ENCODE measurements at places on chromosomes 5 and 9.

- no peak for DNase-seq
These were observed 221.5 kb downstream of the MSX2 start for GRCh38 chr5:174945853-174946252.

- DNase-seq = no peak
These were observed 27.8 kb downstream of the KLHL3 start for GRCh38 chr5:137708062-137708461.

DNA sequence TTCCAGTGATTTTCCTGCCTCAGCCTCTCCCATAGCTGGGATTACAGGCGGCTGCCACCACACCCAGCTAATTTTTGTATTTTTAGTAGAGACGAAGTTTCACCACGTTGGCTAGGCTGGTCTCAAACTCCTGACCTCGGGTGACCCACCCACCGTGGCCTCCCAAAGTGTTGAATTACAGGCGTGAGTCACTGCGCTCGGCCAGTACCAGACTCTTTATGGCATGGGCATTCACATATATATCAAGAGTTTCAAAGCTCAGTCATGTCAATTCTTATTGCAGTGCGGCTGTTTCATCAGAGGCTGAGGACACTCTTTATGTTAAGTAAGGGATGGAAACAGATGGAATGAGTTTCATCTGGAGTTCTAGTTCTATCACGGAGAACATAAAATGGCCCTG is 315.2 kb upstream of the CDH6 start:
- no peak for DNase-seq

GRCh38 chr5:150323819-150324218 is 21.1 kb upstream of the ARSI start:
- no peak for DNase-seq

DNA sequence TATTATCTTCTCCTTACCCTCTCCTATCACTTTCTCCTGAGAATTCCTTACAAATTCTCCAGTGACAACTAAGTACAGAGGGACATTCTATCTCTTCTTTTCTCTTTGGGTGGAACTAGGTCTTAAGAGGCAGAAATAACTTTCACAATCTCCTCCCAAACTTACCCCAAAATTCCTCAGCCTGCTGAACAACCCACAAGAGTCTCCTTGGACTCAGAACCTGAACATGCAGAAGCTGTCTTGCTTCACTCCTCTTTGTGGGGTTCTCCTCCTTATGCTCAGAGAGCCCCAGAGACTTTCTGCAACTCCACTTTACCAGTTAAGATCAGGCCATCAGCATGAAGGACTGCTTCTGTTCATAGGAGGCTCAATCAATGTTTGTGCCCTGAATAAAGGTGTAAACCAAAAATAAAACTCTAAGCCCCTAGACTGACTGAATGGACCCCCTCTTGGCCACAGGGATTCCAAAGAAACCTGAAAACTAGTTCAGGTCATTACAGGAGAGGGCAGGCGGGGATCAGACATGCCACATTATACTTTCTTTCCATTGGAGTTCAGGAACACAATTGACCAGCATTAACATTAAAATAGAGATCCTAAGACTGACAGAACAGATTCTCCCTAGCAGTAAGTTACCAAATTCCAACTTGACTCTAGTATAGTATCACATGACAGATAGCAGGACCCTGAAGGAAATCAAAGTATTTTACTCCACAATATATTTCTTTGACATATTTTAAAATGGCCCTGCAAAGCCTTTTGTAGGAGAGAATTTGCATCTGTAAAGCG is 179.7 kb upstream of the FBXL17 start:
- no peak for DNase-seq

DNA sequence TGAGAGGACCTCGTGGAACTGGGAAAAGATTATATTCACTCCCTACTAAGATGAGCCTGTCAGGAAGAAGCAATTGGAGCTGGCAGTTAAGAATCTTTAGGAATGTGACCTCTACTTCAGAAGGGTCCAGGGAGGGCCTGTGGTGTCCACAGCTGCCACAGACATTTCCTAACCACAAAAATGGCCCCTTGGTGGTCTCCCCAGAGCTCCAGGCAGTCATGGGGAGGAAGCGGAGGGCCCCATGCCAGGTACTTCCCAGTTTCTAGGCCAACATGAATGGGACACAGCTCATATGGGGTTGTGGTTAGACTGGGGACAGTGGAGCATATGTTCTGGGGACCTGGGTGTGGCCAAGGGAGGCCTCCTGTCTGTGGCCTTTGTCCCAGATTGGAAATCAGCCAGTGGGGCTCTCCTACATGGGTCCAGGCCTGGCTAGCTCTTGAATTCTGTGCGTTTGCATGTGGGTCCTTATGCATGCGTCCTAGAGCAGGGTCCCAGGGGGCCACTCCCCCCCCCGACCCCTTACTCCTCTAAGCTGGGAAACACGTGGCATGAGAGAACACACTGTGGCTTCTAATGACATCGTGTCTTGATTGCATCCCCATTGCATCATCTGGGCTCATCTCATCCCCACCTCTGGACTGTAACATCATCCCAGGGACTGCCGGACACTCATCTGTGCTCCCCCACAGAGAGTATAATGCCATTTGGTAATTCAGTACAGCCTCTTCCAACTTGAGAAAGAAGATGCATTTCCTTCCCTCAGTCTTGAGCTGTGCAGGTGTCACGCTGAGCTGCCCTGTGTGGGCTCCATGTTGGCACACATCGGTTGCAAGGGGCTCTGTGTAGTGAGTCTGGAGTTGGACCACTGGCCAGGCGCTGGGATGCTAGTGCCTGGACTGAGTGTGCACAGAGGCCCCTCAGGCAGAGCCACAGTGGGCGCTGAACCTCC is 31.3 kb downstream of the IRF1 start:
- DNase-seq = no peak

DNA sequence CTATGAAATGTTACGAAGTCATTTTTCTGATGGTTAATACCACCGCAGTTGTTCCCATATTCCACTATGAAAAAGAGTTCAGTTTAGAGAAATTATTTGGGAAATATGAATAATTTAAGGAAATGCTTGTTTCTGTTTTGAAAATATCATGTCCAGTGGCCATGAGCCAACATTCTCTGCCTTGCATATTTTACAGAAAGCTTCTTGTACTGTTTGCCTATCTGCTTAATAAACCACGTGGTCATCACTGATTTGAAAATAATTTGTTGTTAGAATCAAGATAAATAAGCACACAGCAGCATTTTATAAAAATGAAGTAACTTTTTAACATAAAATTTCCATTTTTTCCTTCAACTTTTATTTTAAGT is 381.5 kb upstream of the CDH18 start:
- no peak for DNase-seq

Measured in NCI-H2081 treated with DMSO at 0.1 percent for 48 hours (cell line).